Muscle of leg (tissue), 16 donors: ENCODE measurements at places on chromosomes 5 and 9. TPM values are rescaled to one million over a fixed set of nuclear protein-coding genes. Genes with fewer than 3 reads are reported as not detected.
A peak's percentile ranks its signal among the peaks of the same experiment; 100 is the strongest.

ANKRD34B gene
- 0.13 TPM for total RNA-seq

GRCh38 chr5:119465640-119466039 is 13.3 kb downstream of the HSD17B4 start:
- H3K4me1 ChIP-seq, result no peaks in the 10 kb centered on the region
- H3K4me3 ChIP-seq, result no peak overlapping the region
- no peak for DNase-seq
- no peaks in the 10 kb centered on the region for H3K27me3 ChIP-seq

GRCh38 chr5:59569158-59569557 is 324.4 kb downstream of the PDE4D start:
- DNase-seq, result no peak
- no peaks in the 10 kb centered on the region for H3K27me3 ChIP-seq

DNA sequence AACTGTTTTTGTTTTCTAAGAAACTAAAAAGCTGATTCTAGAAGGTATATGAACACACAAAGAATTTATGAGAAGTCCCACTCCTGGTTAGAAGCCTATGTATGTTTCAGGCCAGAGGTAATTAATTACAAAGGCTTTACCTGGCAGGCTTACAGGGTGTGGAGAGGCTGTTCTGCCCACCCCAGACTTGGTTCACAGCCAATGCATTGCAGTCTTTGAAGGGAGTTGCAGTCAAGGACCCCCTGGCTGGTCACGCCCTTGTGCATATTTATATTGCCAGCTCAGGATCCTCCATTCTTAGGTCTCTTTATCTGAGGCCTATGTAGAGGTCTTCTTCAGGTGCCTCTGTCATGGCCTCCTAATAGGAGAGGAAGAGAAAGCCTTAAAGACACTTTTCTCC is 13.6 kb upstream of the PRSS3 start:
- no peak for DNase-seq
- no peak overlapping the region for H3K27ac ChIP-seq
- H3K27me3 ChIP-seq, result no peaks in the 10 kb centered on the region

GRCh38 chr9:124355039-124355940 is 60.0 kb downstream of the PSMB7 start:
- H3K36me3 ChIP-seq, result peaks cover 75% of the 10 kb centered on the region
- H3K4me1 ChIP-seq, result peaks cover 26% of the 10 kb centered on the region
- no peaks in the 10 kb centered on the region for H3K27me3 ChIP-seq
- no peak overlapping the region for H3K27ac ChIP-seq

CCL27 gene
- total RNA-seq, result 0.31 TPM

PDCD1LG2 gene
- total RNA-seq, result 1.3 TPM

CCDC187 gene
- total RNA-seq, result 0.04 TPM

DNA sequence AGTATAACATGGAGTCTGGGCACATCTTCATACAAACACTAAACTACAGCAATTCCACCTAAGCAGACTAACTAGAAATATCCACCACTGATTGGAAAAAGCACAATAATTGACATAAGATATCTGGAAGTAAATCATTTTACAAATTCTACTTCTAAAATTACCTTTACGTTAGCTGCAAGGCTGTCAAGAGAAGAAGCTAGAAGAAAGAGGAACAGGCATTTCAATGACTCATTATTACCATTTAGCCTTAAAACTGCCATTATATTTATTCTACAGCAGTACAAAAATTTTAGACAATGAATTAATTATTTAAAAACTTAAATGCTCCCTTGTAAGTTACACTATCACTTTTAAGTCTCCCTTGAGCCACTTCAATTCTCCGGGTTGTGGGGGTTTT is 43.4 kb upstream of the PLPP6 start:
- no peak for DNase-seq
- H3K27me3 ChIP-seq, result no peaks in the 10 kb centered on the region
- H3K36me3 ChIP-seq, result no peaks in the 10 kb centered on the region
- no peaks in the 10 kb centered on the region for H3K4me1 ChIP-seq
- no peak overlapping the region for H3K4me3 ChIP-seq

DNA sequence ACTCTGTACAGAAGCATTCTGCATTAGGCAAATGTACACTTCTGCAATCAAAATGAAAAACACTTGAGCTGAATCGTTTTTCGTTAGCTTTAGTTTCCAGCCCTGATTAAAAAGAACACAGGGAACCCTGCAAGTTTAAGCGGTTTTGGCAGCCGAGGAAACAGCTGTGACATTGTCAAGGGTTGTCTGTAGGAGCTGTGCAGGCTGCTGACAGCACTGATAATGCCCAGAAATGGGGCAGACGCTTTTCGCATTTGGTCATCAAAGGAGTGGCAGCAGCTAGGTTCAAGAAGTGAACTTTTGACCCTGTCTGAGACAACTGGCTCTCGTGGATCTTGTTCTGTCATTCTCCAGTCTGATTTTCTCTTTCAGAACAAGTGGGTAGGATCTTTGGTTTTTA is 165.6 kb upstream of the CCDC152 start:
- no peak overlapping the region for H3K4me3 ChIP-seq
- H3K4me1 ChIP-seq, result peaks cover 21% of the 10 kb centered on the region
- peak overlapping the region; percentile 67 for H3K27ac ChIP-seq
- peak; percentile 84 for DNase-seq
- H3K27me3 ChIP-seq, result no peaks in the 10 kb centered on the region

DNA sequence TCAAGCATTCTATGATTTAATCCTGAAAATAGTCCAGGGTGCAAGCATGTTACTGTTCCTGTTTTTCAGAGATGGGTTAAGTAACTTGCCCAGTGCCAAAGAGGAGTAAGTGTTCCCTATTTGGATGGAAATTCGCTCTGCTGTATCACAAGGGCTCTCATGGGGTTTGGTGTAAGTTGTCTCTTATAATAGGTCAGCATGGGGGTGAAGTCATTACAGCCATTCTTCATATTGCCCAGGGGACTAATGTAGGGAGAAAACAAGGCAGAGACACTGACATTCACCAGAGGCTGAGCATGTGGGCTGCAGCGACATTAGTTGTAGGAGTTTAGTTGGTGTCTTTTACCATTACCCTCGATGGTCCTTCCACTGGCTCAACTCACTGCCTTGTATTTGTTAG is 142.1 kb upstream of the GLRA1 start:
- no peaks in the 10 kb centered on the region for H3K4me1 ChIP-seq
- H3K27ac ChIP-seq, result no peak overlapping the region
- no peak overlapping the region for H3K4me3 ChIP-seq
- H3K36me3 ChIP-seq, result no peaks in the 10 kb centered on the region
- DNase-seq, result peak; percentile 6
- no peaks in the 10 kb centered on the region for H3K27me3 ChIP-seq

ARL10 gene
- total RNA-seq, result 9.1 TPM

- H3K27me3 ChIP-seq, result no peaks in the 10 kb centered on the region
- no peak overlapping the region for H3K4me3 ChIP-seq
- H3K4me1 ChIP-seq, result no peaks in the 10 kb centered on the region
- peak; percentile 25 for DNase-seq
- H3K36me3 ChIP-seq, result no peaks in the 10 kb centered on the region
- no peak overlapping the region for H3K27ac ChIP-seq
Measured at GRCh38 chr9:118522093-118523028, 818.2 kb downstream of the TLR4 start.

DNA sequence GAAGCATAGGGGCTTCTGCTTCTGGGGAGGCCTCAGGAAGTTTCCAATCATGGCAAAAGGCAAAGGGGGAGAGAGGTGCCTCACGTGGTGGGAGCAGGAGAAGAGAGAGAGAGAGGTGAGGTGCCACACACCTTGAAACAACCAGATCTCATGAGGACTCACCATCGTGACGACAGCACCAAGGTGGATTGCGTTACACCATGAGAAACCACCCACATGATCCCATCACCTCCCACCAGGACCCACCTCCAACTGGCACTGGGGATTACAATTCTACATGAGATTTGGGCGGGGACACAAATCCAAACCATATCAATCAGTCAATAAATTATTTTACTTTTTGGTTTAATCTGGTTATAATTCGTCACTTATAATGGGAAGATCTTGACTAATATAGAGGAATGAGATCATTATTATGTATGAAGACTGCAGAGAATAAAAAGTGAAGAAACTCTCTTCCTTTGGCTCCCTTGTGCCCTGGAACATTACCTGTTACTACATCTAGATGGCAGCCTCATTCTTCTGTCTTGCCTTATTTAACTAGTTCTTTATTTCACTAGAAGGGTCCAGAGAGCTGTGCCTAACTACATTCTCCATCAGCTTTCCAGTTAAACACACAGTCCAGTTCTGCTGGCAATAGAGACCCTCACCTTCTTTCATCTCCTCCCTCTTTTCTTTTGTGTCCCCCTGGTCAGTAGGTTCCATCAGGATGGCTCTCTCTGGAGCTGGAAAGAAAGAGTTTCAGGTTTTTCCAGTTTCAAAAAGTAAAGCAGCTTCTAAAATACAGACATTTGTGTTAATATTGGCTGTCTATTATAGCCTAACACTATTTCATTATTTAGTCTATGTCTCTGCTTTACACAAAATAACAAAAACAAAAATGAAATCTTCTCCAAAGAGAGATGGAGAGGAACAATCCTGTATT is 21.7 kb upstream of the SPINK7 start:
- no peaks in the 10 kb centered on the region for H3K27me3 ChIP-seq
- no peaks in the 10 kb centered on the region for H3K4me1 ChIP-seq
- no peak overlapping the region for H3K27ac ChIP-seq
- DNase-seq, result peak; percentile 7

SCGB3A2 gene
- total RNA-seq, result not detected

NEK6 gene
- 17.7 TPM for total RNA-seq

SPATA31D4 gene
- total RNA-seq, result not detected

DNA sequence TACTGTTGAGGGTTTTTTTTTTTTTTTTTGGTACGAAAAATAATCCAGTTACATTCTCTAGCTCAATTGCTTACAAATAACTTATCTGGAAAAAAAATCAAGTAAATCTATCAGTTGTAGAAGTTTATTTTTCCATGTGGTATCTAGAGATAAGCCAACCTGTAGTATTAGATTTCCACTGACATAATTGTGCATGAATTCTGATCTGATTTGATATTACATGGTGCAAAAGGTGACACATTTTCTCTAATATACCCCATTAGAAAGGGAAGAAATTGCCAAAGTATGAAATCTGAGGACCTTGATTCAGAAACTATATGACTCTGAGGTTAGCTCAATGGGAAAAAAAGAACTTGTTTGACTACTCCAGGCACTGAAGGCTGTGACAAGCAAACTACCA is 141.5 kb downstream of the SLF1 start:
- H3K36me3 ChIP-seq, result no peaks in the 10 kb centered on the region
- no peak overlapping the region for H3K4me3 ChIP-seq
- no peak overlapping the region for H3K27ac ChIP-seq
- H3K27me3 ChIP-seq, result no peaks in the 10 kb centered on the region
- H3K4me1 ChIP-seq, result no peaks in the 10 kb centered on the region

POC5 gene
- 8.6 TPM for total RNA-seq

LHX6 gene
- 3.7 TPM for total RNA-seq

DNA sequence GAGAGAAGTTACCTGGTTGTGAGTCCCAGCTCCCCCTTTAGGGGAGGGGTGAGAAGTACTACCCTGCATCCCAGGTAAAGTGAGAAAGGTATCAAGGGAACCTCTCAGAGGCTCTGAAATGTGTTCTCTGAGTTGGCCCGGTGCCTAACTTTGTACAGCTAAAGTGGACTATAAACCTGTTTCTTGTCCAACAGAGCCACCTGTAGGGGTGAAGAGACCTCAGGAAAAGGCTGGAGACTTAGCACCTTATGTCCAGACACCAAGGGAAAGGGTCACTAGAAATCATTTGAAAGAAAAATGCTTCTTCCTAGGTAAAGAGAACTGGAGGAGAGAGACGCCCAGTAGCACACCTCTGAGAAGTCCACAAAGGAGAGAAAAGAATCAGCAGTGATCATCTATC is 108.3 kb upstream of the KIF2A start:
- no peak overlapping the region for H3K4me3 ChIP-seq
- no peaks in the 10 kb centered on the region for H3K36me3 ChIP-seq
- H3K4me1 ChIP-seq, result no peaks in the 10 kb centered on the region
- DNase-seq, result no peak

DNA sequence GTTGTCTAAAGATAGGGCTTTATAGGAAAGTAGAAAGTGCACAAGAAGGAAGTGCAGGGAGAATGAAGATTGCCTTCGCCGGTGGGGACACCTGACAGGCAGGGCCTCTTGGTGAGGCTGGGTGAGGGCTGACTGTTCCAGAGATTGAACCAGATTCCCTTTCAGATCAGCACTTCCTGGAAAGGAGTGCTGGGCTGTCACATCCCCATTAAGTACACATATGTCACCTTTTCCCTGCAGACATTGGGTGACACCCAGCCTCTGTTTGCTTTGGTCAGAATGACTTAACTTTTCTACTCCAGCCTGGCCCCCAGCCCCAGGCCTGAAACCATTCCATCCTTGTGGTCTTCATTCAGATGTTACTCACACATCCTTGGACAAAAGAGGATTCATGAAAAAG is 7.4 kb upstream of the SHROOM1 start:
- H3K27ac ChIP-seq, result no peak overlapping the region
- DNase-seq, result no peak
- no peaks in the 10 kb centered on the region for H3K36me3 ChIP-seq
- H3K4me1 ChIP-seq, result peaks cover 2% of the 10 kb centered on the region
- no peak overlapping the region for H3K4me3 ChIP-seq

DNA sequence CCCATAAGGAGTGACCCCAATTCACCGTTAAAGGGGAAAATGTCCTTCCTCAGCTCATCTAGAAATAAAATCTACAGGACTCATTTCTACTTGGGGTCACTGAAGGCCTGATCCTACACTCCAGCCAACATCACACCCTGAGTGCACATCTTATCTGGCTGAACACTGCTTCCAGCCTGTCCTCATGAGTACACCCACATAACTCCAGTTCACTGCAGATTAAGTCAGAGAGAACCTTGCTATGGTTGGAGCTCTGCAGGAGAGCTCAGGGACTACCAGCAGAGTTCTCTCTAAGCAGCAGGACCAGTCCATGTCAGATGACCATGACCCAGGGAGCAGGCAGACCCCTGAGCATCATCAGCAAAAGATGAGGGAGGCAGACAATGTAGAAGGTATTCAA is 126.9 kb upstream of the MAP3K1 start:
- no peak overlapping the region for H3K27ac ChIP-seq
- DNase-seq, result no peak
- H3K27me3 ChIP-seq, result no peaks in the 10 kb centered on the region
- H3K4me3 ChIP-seq, result no peak overlapping the region
- H3K4me1 ChIP-seq, result no peaks in the 10 kb centered on the region

DNA sequence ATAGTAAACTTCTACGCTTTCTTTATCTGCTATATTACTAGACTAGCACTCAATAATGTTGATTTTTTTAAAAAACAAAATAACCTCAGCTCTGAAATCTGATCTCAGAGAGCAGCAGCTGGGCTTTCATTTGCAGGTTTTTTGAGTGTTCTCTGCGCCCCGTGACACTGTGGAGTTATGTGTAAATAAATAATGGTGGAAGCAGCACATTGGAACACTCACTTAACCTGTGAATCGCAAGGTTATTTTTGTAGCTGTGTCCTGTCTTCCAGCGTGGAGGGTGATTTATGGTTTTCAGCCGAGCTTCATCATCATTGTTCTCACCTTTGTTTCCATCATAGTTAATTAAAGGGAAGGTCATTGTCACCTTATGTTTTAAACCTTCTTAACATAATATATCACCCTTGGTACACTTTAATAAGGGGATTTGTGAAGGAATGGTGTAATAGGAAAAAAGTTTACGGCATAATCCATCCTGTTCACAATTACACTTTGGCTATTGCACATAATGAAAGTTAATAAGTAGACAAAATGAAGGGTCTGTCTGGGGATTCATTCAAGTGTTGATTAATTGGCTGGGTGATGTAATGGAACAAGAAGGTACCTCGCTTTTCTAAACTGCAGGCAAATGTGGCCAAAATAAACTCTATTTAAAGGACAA is 493.3 kb upstream of the ADAMTS16 start:
- H3K36me3 ChIP-seq, result no peaks in the 10 kb centered on the region
- DNase-seq, result no peak
- no peak overlapping the region for H3K4me3 ChIP-seq
- no peaks in the 10 kb centered on the region for H3K4me1 ChIP-seq
- no peaks in the 10 kb centered on the region for H3K27me3 ChIP-seq

- H3K4me3 ChIP-seq, result no peak overlapping the region
- H3K4me1 ChIP-seq, result peaks cover 3% of the 10 kb centered on the region
- DNase-seq, result no peak
- H3K27ac ChIP-seq, result no peak overlapping the region
- no peaks in the 10 kb centered on the region for H3K36me3 ChIP-seq
Measured at GRCh38 chr5:145939540-145940065, 3.2 kb downstream of the SH3RF2 start.
